ENCODE measurements at places on chromosomes 3 and 15.

DNA sequence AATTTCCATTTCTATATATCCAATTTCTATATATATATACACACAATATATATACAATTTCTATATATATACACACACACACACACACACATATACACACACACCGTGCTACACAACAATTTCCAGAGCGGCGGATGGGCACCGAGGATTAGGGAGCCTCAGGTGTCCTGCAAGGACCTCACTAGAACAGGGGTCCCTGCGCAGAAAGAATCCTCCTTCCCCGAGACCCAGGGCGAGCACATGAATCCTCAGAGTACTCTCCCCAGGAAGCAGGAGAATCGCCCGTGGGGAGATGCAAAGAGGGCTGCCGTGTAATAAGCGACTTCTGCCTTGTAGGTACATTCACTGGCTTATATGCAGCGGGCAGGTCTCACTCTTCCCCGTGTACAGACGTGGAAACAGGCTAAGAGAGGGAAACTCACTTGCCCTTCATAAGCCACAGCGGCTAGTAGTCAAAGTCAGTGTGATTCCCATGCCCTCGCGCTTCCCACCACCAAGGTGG lies 467 bp downstream of the PIF1 start:
- DNase-seq, result no peak

- no peak for DNase-seq
Measured at GRCh38 chr3:186588632-186589031, 18.1 kb downstream of the DNAJB11 start.

DNA sequence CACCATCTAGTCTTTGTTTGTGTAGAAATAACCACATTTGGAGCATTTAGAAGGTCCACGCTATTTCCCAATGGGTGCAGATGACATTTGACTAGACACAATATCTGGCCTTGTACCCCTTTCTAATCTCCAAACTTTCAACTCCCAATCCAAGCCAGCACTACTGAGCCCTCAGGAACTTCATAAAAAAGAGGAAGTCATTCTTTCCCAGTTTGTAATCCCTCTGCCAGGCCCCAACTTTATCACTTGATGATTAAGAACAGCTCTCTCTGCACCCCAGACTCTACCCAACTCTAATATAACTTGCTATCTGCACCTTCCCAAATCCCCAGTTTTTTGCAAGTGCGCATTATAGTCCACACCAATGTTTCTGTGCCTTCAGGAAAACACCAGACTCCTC lies 170.2 kb downstream of the KCNMB2 start:
- no peak for DNase-seq

GRCh38 chr15:80689716-80690115 lies 5.4 kb upstream of the ABHD17C start:
- DNase-seq, result no peak

- no peak for DNase-seq
Measured at GRCh38 chr15:34214135-34214534, 4.2 kb upstream of the KATNBL1 start.

- DNase-seq, result no peak
Measured at GRCh38 chr3:43503067-43503728, 118.6 kb downstream of the ANO10 start.

DNA sequence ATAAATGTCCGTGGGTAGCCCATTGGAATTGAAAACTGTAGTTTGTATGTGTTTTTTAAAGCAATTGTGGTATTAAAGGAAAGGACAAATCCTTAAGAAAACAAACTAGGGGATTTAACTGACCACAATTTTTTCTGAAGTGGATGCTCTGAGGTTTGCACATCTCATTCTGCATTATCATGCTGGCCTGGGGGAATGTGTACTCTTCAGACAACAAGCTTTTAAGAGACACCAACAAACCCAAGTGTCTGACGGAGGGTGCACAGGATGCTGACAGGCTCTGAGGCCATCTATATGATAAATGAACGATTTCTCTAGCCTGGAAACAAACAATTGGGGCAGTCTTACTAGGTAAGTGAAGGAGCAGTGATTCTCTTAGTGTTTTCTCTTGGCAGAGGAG lies 9.1 kb downstream of the LINS1 start:
- DNase-seq, result no peak

- DNase-seq, result no peak
Measured at GRCh38 chr15:34182942-34183341, 27.0 kb downstream of the KATNBL1 start.

DNA sequence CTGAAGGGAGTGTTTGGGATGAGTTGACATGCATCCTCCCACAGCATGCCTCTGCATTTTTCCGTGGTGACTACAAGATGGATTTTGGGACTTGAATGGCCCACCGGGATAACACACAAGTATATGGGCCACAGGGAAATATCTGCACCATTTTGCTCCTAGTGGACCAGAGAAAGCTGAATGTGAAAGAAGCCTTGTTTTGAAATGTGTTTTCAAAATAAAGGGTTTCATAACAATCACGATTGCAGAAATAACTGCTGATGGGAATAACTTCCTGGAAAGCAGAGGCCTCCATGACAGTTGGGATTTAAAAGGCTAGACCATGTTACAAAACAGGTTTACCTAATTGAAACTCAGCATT lies 77.5 kb upstream of the PRR23C start:
- DNase-seq, result no peak

DNA sequence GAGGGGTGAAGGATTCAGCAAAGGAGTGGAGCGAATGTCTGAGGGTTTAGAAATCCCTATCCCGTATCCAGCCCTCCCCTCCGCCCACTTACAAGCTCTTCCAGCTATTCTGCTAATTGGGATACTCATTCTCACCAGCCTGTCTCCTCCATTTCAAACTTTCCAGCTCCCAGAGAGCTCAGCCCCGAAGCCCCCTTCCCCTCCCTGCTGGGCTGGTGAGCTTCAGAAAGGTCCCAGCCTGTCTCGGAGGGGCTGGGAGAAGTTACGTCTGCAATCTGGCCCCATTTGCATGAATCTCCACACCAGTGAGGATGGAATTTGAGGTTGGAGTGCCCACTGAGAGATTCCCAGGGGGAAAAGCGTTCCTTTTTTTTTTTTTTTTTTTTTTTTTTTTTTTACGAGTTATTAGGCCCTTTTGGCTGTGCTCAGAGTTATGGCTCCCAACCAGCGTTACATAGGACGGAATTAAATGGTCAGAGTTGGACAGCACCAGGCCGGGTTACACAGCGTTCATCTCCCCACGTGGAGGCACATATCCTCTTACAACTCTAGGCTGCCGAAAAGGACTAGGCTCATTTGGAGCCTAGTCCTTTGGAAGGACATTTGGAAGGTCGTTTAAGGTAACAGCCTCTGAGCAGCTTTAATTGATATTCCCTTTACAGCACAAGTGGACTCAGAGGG lies 34.6 kb downstream of the FGD5 start:
- no peak for DNase-seq

GRCh38 chr3:38039899-38040261 lies 872 bp downstream of the DLEC1 start:
- DNase-seq, result no peak

DNA sequence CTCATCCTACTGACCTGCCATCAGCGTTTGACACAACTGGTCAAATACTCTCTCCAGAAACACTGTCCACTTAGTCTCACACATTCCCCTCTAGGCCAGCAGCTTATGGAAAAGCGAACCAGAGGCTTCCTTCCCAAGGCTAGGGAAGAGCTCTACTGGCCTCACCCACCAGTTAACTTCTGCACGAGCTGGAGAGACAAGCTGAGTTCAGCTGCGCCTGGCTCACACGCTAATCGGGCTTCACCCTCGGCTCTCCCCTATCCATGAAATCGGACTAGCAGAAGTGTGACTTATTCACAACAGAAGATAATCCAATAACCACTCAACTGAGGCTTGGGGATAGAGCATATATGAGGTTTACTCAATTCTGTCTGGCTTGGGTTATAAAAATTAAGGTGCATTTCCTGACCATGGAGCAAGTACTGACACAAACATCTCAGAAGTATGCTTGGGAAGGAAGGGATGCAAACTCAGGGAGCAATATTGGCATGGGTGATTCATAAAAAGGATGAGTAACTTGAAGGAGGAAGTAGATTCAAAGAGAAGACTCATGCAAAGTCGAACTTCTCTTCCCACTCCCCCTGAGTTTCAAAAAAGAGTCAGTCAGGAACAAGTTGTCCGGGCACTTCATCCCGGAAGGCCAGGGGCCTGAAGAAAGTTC lies 73.1 kb downstream of the XXYLT1 start:
- DNase-seq, result no peak

- DNase-seq, result no peak
Measured at GRCh38 chr15:40430271-40430805, 10.4 kb upstream of the BAHD1 start.

GRCh38 chr15:49282366-49282765 lies 112.3 kb downstream of the GALK2 start:
- DNase-seq, result no peak

All from stimulated activated CD8-positive, alpha-beta memory T cell treated with anti-CD3 and anti-CD28 coated beads, Interleukin-7, amount 100 ng/mL, for 1 hour (primary cell).